ENCODE measurements at places on chromosomes 5 and 9.

DNA sequence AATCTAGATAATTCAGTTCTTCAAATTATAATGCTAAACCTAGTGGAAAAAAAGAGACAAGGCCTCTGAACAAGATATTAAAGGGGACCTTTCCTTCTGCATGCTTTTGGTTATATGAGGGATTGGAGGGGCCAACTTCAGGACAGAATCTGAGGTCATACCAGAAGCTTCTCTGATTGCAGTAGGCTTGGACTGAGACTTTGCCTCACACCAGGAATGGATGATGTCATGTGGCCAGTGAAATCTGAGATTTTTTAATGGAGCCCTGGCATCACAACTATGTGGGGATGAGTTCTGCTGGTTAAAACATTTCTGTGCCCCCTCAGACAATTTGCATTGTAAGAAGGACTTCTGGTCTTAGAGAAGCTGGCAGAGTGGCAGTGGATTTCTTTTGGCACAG lies 88.6 kb downstream of the ANGPTL2 start:
- DNase-seq: no peak

- DNase-seq: no peak
Observed at GRCh38 chr9:127199001-127199791, 65.4 kb upstream of the GARNL3 start.

DNA sequence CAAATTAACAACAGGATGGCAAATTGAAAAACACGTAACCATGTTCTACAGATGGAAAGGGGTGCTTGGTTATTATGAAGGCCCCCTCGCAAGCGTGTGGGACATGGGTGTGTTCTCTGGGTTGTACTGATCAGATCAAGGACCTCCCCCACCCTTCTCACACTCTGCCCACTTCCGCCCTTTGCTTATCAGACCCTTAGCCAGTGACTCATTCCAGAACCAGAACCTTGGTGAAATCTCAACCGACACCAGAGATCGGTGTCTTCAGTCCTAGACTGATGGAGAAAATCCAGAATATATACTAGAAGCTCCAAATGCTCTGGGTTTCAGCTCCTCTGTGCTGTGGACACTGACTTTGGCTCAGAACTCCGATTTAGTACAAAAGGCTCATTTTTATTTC lies 64.9 kb downstream of the PTTG1 start:
- DNase-seq: no peak

- DNase-seq: no peak
Observed at GRCh38 chr9:131635892-131636291, 90.6 kb downstream of the PRRT1B start.

- DNase-seq: no peak
Observed at GRCh38 chr5:179318221-179318955, 26.9 kb downstream of the ADAMTS2 start.

DNA sequence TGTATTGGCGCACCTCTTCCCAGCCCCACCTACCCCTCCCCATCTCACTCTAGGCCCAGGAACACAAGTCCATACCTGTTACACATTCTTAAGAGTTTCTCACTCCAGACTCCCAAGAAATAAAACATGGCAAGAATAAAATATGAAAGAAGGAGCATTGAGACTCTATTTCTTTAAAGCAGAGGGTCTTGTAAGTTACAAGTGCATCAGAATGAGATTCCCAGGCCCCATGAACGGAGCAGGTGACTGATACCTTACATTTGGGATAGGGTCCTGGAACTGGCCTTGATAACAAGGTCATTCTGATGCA lies 5.7 kb downstream of the EGR1 start:
- DNase-seq: no peak

DNA sequence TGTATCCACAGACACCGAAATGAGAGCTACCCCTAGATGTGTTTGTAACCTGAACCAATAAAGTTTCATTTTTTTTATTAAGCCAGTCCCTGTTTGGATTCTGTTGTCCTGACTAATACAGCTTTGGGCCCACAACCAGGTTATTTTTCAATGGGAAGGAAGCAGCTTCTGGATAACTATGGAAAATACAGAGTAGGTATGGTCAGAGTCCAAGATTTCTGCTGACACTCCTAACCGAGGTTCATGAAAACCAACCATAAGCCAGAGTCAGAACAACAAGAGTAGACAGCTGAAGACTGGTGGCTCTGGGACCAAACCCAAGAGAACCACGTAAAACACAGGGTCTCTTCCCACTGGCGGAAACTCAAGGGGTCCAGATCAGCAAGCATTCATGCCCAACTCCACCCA lies 10.8 kb downstream of the KLF9 start:
- DNase-seq: no peak

GRCh38 chr9:101038488-101038887 lies 10.0 kb downstream of the PLPPR1 start:
- no peak for DNase-seq

- no peak for DNase-seq
Observed at GRCh38 chr5:137648361-137648760, 87.5 kb downstream of the KLHL3 start.
